Neural progenitor cell (in vitro differentiated cells): ENCODE measurements at places on chromosomes 2 and 18. TPM values are rescaled to one million over a fixed set of nuclear protein-coding genes. Genes with fewer than 3 reads are reported as not detected.

TSPYL6 gene
- not detected in 2 replicates for total RNA-seq

ANKRD62 gene
- 0.15 TPM in 1 of 2 replicates, not detected in the other for total RNA-seq

FHL2 gene
- 17.8 and 20.7 TPM in 2 replicates for total RNA-seq

LONRF2 gene
- total RNA-seq = 0.34 and 0.37 TPM in 2 replicates

- DNase-seq = no peak
These were observed 27.0 kb downstream of the TMEM182 start for GRCh38 chr2:102788885-102789260.

- DNase-seq = no peak
These were observed 7.4 kb upstream of the EXOC6B start for GRCh38 chr2:72833084-72833714.

GRCh38 chr2:211867845-211868451 lies 670.7 kb downstream of the ERBB4 start:
- no peak for DNase-seq

DNA sequence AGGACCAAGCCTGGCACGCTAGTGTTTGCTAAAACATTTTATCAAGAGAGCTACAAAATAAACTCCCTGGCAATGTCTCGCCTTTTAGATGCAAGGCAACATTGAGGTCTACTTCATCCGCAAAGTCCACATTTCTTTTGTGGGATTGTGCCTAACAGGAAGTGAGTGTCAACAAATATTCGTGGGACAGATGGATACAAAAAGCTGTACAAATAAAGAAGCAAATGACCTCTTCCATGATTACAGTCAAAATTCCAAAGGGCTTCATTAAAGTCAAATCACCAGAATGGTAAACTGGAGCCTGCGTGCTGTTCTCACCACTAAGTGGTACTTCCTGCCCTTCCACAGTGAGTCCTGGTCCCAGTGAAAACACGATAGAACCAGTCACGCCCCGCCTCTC lies 40.4 kb downstream of the L3MBTL4 start:
- DNase-seq = no peak
